ENCODE measurements at places on chromosomes 4 and X.
A peak's percentile ranks its signal among the peaks of the same experiment; 100 is the strongest.

DNA sequence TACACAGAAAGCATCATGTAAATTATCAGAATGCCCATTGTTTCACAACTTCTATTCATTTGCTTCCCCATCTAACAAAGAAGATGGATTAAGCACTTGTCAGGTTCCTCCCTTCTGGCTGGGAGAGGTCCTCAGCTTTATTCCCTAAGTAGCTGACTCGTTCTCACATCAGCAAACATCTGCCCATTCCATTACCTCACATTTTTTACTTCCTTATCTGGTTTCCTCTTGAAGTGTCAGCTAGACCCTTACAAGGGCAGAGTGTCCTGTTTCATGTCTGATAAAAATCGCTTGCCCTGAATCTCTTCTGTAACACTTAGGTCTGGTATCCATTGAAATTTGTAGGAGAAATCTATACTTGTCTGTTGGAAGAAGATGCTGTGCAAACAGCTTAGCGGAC lies 34.7 kb downstream of the TMPRSS11A start:
- DNase-seq, result no peak

DNA sequence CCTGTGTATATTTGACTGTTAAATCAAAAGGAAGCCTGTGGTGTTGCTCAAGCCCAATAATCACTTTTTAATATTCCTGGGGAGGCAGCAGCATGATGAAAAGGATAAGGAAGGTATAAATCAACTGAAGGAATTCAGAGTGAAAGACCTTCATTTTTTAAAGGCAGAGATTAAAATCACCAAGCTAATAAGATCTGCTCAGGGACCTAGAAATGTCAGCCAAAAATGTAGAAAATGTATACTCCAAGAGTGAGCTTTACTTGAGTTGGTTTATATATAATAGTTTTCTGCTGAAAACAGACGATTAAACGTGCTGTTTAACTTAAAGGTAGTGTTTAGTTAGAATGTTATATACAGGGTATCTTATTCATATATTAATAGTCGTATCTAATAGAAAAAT lies 549.3 kb downstream of the IQCM start:
- no peak for DNase-seq

DNA sequence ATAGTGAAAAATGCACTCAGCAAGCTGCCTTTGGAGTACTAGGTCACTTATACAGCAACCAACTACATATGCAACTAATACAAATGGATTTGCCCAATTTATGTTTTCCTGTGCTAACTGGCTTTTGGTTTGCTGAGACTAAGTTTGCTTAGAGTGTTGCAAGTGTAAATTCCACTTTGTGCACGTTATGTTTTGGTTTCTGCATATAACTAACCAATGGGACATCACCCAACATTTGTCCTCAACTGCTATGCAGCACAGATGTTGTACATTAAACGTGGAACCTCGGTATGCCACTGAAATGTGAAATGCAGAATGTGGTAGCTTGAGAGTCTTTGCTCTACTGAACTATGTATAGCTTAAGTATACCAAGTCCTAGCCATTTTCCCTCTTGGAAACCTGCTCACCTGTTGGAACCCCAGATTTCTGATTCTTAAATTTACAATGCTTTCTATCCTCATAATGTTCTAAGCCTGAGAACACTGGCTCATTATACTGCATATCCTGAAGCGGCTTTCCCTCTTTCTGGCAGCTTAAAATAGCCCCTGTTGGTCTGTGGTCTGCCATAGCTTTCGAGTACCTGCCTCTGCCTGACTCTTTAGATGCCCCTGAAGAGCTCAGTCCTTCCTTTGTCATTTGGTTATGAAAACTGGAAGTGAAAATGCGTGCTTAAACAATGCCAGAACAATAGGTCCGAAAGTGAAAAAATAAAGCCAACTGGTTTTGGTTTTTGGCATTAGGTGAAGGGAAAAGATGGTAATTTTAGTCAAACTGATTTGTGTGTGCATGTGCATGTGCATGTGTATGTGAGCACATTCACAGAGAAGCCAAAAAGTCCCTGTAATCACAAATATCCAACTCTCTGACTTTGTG lies 158.0 kb downstream of the SH2D1A start:
- no peak for DNase-seq

GRCh38 chrX:106707771-106708454 lies 18.6 kb upstream of the RNF128 start:
- DNase-seq, result no peak

GRCh38 chrX:103254171-103254824 lies 657 bp downstream of the TCEAL8 start:
- DNase-seq, result peak; percentile 39

- no peak for DNase-seq
Measured at GRCh38 chrX:24085101-24085500, 30.3 kb downstream of the EIF2S3 start.

- no peak for DNase-seq
Measured at GRCh38 chr4:7384929-7385890, 49.5 kb downstream of the PSAPL1 start.
